ENCODE measurements at places on chromosomes 5 and 9.

GRCh38 chr9:120932086-120932823, 5.7 kb upstream of the TRAF1 start:
- H3K4me1 ChIP-seq: peaks cover 19% of the 10 kb centered on the region
- H3K4me3 ChIP-seq: no peak overlapping the region
- no peak overlapping the region for H3K27ac ChIP-seq
- no peaks in the 10 kb centered on the region for H3K27me3 ChIP-seq
- DNase-seq: no peak
- peaks cover 6% of the 10 kb centered on the region for H3K36me3 ChIP-seq

GRCh38 chr5:124461157-124461556, 285.3 kb downstream of the ZNF608 start:
- no peaks in the 10 kb centered on the region for H3K4me1 ChIP-seq
- no peaks in the 10 kb centered on the region for H3K36me3 ChIP-seq
- H3K27ac ChIP-seq: no peak overlapping the region
- DNase-seq: no peak
- H3K4me3 ChIP-seq: no peak overlapping the region

DNA sequence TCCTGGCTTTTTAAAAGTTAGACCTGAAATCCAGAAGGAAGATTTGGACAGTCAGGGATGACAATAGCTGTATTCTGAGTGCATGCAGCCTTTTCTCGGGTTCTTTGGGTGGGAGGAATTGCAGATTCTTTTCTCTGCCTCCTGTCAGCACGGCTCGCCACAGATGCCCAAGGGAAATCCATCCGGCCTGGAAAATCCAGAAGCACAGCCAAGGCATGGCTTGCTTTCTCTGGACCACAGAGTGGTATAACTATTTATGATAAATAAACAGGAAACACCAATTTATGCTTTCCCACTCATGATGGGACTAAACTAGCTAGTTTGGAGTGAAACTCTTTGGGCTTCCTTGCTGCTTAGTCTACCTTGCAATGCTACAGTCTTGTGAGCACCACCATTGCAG, 59.1 kb downstream of the C9orf152 start:
- no peak for DNase-seq
- H3K4me3 ChIP-seq: no peak overlapping the region
- no peaks in the 10 kb centered on the region for H3K36me3 ChIP-seq

DNA sequence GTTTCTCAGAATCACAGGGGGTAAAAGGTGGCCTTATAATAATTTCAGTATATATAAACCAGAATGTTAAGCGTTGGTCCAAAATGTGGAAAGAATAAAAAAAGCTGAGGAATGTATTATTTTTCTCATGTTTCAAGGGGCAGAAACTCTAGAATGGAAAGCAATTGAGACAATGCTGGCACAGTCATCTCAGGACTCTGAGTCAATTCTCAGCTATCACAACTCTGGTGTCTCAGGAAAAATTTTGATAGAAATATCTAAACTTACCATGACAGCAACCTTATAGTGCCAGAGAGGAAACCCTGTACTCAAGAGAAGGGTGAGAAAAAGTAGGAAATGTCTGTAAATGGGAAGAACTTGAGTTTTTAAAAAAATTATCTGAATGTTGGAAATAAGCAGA, 1189.4 kb upstream of the NUDT12 start:
- no peak overlapping the region for H3K4me3 ChIP-seq
- H3K4me1 ChIP-seq: no peaks in the 10 kb centered on the region
- no peak overlapping the region for H3K27ac ChIP-seq
- no peaks in the 10 kb centered on the region for H3K36me3 ChIP-seq
- DNase-seq: no peak

DNA sequence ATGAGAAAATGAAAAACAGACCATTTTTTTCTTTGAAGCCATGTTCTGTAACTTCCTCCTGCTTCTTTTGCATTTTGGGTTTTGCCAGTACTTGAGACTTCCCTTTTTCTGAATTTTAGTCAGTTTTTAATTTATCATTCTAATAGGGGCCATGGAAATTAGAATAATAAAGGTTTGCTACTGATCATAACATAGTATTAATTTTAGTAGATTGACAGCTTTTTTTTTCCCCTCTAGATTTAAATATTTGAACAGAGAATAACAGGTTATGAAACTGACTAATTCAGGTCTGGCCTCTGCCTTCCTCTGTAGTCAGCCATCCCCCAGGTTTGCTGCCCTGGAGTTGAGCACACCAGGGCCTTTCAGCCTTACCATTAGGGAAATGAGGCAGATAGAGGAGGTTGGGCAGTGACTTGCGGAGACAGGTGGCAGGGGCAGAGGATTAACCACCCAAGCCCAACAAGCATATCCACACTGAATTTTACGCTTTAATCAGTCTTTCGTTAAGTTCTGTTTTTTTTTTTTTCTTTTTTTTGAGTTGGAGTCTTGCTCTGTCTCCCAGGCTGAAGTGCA, 80.1 kb upstream of the TNFAIP8 start:
- no peaks in the 10 kb centered on the region for H3K27me3 ChIP-seq
- no peak overlapping the region for H3K4me3 ChIP-seq
- H3K27ac ChIP-seq: no peak overlapping the region
- H3K4me1 ChIP-seq: peaks cover 54% of the 10 kb centered on the region
- H3K36me3 ChIP-seq: peaks cover 6% of the 10 kb centered on the region

DNA sequence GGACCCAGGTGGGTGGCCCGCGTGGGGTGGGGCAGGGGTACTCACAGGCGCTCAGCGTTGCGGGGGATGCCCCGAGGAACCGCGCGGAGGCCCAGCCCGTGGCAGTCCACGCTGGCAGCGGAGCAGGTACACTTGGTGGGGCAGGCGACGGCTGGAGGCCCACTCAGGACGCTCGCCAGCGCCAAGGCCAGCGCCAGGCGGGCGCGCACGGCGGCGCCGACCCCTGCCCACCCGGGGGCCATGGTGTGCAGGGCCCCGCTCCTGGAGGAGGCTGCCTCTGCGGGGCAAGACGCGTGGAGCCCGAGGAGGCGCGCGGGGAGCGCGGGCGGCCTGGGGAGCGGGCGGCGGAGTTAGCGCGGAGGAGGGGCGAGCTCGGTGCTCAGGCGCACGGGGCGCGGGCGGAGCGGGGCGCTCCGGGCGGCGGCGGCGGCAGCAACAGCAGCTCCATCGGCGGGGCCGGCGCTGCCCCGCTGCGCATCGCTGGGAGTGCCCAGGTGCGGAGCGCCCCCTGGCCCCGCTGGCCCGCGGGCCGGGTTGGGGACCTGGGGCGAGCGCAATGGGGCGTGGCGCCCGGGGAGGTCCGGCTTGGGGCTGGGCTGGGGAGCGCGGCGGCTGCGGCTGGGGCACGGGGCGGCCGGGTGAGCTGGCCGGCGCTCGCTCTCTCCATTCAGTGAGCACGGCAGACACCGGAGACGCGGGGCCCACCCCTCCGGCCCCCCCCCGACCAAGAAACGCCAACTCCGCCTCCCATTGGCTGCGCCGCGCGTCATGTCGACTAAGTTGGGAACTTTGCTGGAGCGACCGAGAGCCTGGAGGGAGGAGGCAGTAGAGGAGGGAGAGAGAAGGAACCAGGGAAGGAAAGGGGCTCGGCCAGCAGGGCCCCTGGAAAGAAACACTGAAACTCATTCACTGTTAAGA, at the start of gene SLIT3:
SLIT3 (minus strand) TSS at position 672 of the 918 bp plus-strand sequence; CDS start at position 242, 430 bp downstream.
- no peak for DNase-seq
- H3K36me3 ChIP-seq: no peaks in the 10 kb centered on the region
- no peak within 1 kb of the TSS for H3K4me3 ChIP-seq
- H3K4me1 ChIP-seq: no peaks in the 10 kb centered on the region

DNA sequence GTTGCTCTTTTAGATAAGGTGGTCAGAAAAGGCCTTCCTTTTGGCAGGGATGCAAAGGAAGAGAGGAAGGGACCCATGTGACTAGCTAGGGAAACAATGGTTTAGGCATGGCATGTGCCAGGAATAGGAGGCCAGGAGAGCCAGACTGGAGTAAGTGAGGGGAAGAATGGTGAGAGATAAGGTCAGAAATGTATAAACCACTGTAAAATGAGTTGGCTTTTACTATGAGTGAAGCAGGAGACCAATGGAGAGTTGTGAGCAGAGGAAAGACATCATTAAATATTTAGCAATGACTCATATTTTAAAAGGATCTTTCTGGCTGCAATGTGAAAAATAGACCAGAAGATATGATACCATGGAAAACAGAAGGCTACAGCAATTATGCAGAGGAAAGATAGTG, 50.9 kb downstream of the AP3B1 start:
- H3K27me3 ChIP-seq: no peaks in the 10 kb centered on the region
- no peak for DNase-seq
- no peak overlapping the region for H3K27ac ChIP-seq
- peaks cover 6% of the 10 kb centered on the region for H3K36me3 ChIP-seq
- H3K4me1 ChIP-seq: peaks cover 10% of the 10 kb centered on the region
